ENCODE measurements at places on chromosomes 12 and 14.

GRCh38 chr12:78095623-78096022 is 264.9 kb downstream of the NAV3 start:
- DNase-seq = no peak

DNA sequence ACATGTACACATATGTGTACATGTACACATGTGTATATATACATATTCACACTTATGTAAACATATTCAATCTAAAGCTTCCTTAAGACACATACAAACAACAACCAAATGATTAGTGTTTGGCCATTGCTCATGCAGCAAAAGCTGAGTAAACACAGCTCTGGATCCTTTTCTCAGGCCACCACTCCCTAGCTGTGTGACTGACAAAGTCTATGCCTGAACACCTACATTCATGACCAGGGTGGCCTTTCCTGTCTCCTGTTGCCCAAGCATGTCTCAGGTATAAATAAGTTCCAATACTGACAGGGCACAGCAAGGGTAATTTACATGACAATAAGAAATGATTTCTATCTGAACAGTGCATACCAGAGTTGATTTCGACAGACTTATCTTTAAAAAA is 1.4 kb upstream of the PTPRO start:
- DNase-seq = no peak

GRCh38 chr12:51923506-51924365 is 16.4 kb downstream of the ACVRL1 start:
- no peak for DNase-seq

GRCh38 chr14:79698298-79698711 is 513.0 kb downstream of the DIO2 start:
- DNase-seq = no peak

DNA sequence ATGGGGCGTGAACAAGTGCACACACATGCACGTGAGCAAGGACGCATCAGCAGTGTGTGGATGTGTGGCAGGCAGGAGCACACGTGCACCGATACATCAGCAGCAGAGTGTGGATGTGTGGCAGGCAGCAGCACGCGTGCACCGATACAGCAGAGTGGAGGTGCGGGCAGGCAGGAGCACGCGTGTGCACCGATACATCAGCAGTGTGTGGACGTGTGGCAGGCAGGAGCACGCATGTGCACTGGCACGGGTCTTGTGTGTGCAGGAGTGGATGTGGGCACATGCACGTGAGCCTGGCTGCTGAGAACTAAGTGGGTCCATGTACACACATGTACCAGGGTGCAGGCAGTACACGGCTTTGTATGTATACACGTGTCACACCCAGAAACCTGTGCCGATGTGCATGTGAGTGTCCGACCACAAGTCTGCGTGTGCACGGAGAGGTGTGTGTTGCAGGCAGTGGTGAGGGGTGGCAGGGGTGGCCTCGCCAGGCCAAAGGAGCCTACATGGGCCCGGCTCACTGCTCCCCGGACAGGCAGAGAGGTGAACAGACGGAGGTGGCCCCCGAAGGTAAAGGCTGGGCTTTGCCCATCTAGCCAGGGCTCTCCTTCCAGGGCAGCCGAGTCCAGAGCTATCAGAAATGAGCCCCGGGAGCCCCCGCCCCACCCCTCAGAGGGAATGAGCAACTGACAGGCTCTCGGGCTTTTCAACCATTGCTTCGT is 53.9 kb downstream of the RFLNA start:
- no peak for DNase-seq

- DNase-seq = no peak
Measured at GRCh38 chr12:3303410-3304136, 187.4 kb upstream of the PRMT8 start.

- DNase-seq = no peak
Measured at GRCh38 chr14:54674046-54674741, 107.3 kb downstream of the SAMD4A start.

- DNase-seq = no peak
Measured at GRCh38 chr14:104803280-104803911, 2.5 kb downstream of the ZBTB42 start.

- DNase-seq = no peak
Measured at GRCh38 chr12:69833696-69834095, 8.7 kb downstream of the MYRFL start.

- no peak for DNase-seq
Measured at GRCh38 chr12:124703856-124704255, 136.4 kb upstream of the NCOR2 start.
